ENCODE measurements at places on chromosomes 12 and 14.

DNA sequence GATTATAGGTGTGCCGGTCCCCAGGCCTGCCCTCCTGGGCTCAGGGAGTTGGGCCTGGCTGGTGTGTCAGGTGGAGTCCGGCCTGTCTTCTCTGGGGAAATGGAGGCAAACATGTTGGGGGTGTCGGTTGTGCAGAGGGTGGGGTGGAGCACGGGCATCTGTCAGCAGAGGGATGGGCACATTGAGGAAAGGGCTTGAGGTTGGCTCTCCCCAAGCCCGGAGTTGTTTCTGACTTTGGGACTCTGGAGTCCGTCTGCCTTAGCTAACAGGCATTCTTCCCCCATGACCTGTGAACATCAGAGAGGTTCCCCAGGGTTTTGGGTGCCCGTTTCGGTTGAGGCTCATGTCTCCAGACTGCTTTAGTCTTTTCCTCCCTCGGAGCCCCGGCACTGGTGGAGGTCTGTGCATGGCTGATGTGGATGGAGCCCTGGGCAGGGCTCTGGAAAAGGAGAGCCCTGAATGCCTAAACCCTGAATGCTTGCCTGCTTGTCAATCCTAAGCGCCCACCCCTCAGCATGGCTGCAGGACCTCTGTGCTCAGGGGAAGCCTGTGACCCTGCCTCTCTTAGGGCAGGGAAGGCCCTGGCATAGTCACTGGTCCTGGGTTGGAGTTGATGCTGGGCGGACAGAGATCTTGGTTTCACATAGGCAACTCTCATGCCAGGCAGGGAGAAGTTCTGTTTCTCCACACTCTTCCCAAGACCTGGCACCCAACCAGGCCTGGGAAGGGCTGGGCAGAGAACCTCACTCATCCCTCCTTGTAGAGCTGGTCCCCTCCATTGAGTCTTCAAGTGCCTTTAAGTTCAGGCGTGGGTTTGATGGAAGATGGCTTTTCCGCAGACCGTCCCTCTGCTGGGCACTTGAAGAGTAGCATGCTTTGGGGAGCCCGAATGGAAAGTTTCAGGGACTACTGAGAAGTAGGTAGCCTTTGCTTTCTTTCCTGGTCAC is 12.9 kb downstream of the NYNRIN start:
- H3K4me3 ChIP-seq, result no peak overlapping the region
- DNase-seq, result no peak
- no peak overlapping the region for H3K27ac ChIP-seq
- no peaks in the 10 kb centered on the region for H3K36me3 ChIP-seq
- H3K27me3 ChIP-seq, result peaks cover 3% of the 10 kb centered on the region

DNA sequence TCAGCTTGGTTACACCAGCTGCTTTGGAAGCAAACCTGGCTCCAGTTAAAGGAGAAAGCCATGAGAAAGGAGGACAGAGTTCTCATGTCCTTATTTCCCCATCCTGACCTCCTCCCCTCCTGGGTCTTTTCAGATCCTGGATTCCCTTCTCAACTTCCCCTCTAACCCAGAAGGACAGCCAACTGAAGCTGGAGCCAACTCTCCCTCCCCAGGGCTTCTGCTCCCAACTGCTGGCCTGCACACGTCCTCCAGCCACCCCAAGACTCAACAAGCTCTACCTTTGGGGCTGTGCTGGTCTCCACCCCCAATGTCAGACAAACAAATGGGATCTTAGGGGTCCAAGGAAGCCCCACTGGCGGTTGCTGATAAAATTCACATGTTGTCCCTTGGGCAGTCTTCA is 651.1 kb upstream of the TBX3 start:
- no peaks in the 10 kb centered on the region for H3K27me3 ChIP-seq
- no peak for DNase-seq

DNA sequence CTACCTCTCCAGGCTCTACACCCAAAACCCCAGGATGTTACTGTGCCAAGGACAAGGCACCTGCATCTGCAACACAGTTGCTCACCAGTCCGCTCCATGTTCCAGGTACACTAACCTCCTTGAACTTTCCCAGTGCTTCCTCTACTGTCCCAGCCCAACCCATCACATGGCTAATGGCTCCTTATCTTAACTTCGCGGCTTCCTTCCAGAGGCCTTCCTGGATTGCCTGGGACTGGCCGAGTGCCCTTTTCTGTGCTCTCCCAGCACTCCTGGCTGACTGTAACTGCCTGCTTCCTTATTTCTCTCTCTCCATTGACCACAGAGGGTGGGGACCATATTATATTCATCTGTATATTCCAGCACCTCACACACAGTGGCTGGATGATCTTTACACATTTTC is 20.9 kb downstream of the POMT2 start:
- no peak overlapping the region for H3K4me3 ChIP-seq
- no peaks in the 10 kb centered on the region for H3K36me3 ChIP-seq
- H3K27me3 ChIP-seq, result no peaks in the 10 kb centered on the region
- H3K4me1 ChIP-seq, result peaks cover 12% of the 10 kb centered on the region

- peaks cover 55% of the 10 kb centered on the region for H3K4me1 ChIP-seq
- no peaks in the 10 kb centered on the region for H3K27me3 ChIP-seq
- no peak overlapping the region for H3K4me3 ChIP-seq
- peaks cover 10% of the 10 kb centered on the region for H3K36me3 ChIP-seq
These were observed 53.7 kb downstream of the CCDC88C start for GRCh38 chr14:91363776-91364523.

GRCh38 chr14:31180299-31181051 is 27.1 kb downstream of the HECTD1 start:
- DNase-seq, result no peak
- no peaks in the 10 kb centered on the region for H3K27me3 ChIP-seq
- H3K27ac ChIP-seq, result no peak overlapping the region
- H3K4me3 ChIP-seq, result no peak overlapping the region
- H3K36me3 ChIP-seq, result peaks cover 12% of the 10 kb centered on the region
- H3K4me1 ChIP-seq, result peaks cover 1% of the 10 kb centered on the region

DNA sequence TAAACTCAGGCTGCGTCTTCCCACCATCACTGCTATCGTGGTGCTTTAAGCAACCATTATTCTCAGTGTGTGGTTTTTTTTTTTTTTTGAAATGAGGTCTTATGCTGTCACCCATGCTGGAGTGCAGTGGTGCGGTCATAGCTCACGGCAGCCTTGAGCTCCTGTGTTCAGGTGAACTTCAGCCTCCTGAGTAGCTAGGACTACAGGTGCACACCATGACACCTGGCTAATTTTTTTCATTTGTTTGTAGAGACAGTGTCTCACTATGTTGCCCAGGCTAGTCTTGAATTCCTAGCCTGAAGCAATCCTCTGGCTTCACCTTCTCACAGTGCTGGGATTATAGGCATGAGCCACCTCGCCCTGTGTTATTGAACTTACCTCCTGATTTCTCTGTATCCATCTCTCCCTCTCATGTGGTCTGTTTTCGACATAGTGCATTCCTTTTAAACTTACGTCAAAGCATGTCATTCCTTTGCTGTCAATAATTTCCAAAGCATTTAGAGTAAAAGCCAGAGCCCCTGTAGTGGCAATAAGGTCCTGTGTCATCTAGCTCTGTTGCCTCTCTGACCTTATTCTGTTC is 255.5 kb downstream of the SNAPC1 start:
- peaks cover 4% of the 10 kb centered on the region for H3K27me3 ChIP-seq
- H3K4me3 ChIP-seq, result no peak overlapping the region
- no peaks in the 10 kb centered on the region for H3K4me1 ChIP-seq
- no peak overlapping the region for H3K27ac ChIP-seq
- H3K36me3 ChIP-seq, result no peaks in the 10 kb centered on the region
